ENCODE measurements at places on chromosomes 7 and 10.

DNA sequence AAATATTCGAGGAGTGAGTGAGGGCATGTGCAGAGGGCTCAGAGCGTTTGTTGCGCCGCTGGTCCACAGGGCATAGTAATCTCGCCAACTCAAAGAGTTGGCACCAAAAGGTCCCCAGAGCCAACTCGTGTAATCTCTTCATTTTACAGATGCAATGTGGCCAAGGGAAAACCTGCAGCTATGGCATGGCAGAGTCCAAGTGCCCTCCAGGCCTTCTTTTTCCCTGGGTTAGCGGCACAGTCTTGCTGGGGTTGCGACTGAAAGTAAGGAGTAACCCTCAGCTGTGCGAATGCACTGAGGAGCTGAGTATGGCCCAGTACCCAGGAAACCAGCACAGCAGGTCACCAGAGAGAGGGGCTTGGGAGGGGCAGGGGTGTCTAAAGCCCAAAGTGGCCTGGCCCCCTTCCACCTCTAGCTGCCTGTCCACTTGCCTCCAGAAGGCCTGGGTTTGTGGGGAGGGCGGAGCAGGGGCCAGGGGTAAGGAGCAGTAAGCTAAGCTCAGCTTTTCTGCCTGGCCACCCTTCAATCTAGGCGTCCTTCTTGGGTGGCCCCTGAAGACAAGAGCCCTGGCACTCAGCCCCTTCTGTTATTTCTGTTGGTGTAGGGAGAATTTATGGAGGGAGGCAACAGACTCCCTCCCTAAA lies 3.3 kb upstream of the GAD2 start:
- no peak for DNase-seq

- no peak for DNase-seq
Observed at GRCh38 chr7:29883462-29884398, 77.4 kb downstream of the WIPF3 start.

DNA sequence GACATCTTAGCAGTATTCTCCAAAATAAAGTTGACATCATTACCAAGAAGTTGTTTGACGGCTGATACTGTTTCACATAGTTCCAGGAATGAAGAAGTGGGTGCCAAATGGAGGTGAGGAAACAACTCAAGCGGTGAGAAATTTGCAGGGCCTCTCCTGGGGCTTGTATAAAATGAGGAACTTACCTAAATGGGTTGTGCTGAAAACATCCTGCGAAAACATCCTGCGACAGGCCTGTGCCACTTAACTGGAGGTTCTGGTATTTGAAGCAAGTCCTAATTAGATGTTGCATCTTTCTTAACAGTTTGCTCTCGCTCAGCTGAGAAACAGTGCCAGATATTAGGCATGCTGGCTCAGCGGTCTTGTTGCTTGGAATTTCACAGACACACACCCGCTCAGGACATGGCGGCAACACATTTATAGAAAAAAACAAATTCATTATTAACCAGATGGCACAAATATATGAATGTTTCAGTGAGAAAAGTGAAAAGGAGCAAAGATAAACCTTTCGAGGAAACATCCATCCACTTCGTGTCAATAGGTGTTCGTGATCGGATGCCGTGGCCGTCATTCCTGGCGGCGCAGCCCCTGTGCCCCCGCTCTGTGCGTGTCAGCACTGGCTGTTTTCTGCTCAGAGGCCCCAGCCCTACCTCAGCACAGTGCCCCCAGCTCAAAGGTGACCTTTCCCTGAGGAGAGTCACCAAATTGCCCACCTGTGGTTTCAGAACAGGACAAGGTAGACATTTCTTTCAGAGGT lies 48.1 kb downstream of the CDC123 start:
- no peak for DNase-seq

DNA sequence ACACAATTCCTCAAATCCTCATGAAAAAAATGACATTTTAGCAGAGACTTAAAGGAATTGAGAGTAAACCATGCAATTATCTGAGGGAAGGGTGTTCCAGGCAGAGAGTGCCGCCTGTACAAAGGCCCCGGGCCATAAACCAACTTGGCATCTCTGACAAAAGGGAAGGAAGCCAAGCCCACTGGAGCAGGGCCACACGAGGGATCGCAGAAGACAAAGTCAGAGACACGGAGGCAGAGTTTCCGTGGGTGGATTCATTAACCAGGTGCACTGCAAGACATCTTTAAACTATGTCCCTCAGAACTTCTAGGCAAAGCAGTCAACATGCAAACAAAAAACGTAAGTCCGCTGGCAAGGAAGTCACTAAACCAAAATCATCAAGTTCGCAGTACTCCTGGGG lies 92.0 kb downstream of the SFMBT2 start:
- DNase-seq, result no peak

GRCh38 chr10:128943111-128943510 lies 523.9 kb upstream of the MGMT start:
- DNase-seq, result no peak

DNA sequence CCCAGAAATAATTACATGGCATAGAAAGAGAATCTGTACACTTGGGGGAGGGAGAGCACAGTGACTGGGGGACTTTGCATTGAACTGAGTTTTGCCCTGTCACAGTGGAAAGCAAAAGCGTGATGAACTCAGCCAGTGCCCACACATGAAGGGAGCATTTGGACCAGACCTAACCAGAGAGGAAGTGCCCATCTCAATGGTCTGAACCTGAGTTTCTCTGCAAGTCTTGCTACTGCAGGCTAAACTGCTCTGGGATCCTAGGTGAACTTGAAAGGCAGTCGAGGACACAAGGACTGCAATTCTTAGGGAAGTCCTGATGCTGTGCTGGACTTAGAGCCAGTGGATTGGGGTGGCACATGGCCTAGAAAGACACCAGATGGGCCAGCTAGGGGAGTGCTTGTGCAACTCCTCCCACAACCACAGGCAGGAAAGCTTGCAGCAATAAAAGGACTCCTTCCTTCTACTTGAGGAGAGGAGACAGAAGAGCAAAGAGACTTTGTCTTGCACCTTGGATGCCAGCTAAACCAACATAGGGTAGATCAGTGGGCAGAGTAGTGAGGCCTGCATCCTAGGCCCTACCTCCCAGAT lies 259.0 kb downstream of the GRM8 start:
- no peak for DNase-seq

DNA sequence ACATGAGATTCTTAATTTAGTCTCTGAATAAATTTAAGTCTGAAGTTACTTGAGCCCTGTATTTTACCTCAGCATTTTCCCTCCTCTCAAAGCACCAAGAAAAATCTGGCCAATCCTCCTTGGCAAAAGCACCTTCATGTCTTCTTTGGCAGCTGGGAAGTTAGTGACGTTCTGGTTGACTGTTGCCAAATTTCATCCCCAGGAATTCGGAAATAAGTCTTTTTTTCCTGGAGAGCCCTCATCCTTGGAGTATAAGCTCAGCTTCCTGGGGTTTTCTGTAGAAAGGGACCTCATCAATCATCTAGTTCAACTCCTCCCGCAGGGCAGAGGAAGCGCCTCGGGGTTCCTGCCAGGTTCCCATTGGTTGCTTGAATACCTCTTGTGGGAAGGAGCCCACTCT lies 377.6 kb downstream of the PHTF2 start:
- no peak for DNase-seq

DNA sequence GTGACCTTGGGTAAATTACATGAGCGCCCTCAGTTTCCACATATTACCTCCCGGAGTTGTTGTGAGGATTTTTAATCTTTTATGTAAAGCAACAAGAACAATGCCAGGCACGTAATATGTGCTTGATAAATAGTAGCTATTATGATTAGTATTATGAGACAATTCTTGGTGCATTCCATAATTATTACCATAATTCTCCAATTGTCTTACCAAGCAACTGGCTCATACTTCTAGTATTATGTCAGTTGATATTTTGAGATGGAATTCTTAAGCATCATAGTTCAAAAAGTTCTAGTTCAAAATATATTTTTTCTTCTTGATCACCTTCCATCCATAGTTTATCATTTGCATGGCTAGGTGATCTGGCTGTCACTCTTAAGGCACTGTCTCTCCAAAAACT lies 259.0 kb downstream of the BBS9 start:
- no peak for DNase-seq

- no peak for DNase-seq
Observed at GRCh38 chr7:2880874-2881533, 36.9 kb upstream of the GNA12 start.

DNA sequence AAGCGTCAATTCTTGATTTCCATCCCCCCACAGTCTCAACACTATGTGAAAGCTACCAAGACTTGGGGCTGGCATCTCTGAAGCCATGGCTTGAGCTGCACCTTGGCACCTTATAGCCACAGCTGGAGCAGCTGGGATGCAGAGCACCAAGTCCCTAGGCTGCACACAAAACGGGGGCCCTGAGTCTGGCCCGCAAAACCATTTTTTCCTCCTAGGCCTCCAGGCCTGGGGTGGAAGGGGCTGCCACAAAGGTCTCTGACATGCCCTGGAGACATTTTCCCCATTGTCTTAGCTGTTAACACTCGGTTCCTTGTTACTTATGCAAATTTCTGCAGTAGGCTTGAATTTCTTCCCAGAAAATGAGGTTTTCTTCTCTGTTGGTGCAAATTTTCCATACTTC lies 89.8 kb upstream of the GNAI1 start:
- no peak for DNase-seq

GRCh38 chr10:79981450-79982361 lies 32.8 kb upstream of the SFTPD start:
- DNase-seq, result peak; percentile 53

DNA sequence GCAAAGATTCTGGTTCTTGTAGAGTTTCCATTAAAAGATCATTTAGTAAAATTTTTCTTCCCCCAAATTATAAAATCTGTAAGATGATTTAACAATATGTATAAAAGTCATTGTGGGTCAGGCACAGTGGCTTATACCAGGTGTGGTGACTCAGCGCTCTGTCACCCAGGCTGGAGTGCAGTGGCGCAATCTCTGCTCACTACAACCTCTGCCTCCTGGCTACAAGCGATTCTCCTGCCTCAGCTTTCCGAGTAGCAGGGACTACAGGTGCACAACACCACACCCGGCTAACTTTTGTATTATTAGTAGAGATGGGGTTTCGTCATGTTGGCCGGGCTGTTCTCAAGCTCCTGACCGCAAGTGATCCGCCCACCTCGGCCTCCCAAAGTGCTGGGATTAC lies 68.0 kb downstream of the SEPTIN14 start:
- peak; percentile 86 for DNase-seq

DNA sequence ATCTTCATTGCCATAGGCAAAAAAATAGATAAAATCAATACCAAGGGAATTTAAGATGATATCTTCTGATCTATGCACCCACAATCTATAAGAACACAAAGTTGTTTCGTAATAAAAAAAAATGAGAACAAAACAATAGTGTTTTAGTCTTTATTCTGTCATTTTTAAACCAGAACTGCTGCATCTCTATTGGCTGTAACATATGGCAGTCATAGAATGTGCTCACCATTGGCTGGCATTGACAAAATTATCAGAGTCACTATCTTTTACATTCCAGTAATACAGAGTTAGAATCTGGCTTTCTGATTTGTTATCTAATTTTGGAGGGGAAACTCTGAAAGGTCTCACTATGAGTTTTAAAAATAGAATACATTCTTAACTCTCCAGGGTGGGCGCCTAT lies 138.6 kb upstream of the CCDC6 start:
- no peak for DNase-seq

- no peak for DNase-seq
Observed at GRCh38 chr7:128855559-128855958, 7.1 kb upstream of the ATP6V1F start.

DNA sequence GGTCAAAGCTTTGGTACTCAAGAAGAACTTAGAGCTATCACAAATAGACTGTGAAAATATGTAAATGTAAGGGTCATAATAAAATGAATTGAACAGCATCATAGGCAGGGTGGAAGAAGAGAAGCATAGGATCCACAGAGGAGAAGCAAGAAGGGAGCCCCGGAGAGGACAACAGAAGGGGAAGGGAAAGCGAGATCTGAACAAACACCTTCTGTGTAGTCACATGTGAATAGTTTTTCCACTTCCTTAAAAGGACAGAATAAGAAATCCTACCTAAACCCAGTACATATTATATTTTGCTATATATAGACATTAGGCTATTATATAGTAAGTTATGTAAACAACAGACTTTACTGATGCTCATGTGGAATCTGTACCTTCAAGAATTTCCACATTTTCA lies 160.2 kb downstream of the DKK1 start:
- no peak for DNase-seq

DNA sequence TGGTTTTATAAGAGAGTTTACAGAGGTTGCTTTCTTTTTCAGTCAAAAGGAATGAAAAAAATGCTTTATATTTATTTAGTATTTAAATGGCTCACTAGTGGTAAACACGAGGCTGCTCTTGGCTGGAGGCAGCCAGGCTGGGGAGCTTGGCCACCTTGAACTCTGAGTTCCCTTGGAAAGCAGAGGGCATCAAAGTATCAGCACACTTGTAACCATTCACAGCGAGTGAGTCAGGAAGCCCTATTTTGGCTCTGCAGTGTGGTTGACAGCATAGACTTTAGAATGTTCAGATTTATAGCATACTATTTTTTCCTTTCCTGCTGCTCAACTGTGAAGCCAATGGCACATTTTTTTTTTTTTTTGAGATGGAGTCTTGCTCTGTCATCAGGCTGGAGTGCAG lies 51.6 kb downstream of the CYCS start:
- DNase-seq, result no peak

- no peak for DNase-seq
Observed at GRCh38 chr10:43607199-43607573, 948 bp downstream of the ZNF485 start.

GRCh38 chr7:50615519-50616080 lies 50.4 kb upstream of the DDC start:
- no peak for DNase-seq

DNA sequence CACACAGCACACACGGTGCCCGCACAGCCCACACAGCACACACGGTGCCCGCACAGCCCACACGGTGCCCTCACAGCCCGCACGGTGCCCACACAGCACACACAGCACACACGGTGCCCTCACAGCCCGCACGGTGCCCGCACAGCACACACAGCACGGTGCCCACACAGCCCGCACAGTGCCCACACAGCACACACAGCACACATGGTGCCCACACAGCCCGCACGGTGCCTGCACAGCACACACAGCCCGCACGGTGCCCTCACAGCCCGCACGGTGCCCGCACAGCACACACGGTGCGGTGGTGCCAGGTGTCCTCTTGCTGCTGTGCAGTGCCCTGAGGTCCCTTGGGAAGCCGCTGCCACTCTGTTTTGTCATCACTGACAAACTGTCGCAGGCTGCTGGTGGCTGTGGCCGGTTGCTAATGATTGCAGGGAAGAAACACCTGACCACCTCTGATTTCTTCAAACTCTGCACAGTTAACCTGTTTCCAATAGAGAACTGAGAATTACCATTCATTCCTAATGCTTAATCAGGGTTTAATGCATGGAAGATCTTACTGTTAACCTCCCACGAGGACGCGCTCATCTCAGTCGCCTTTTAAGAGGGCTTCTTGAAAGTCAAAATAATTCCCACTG lies 66.9 kb downstream of the GLRX3 start:
- no peak for DNase-seq

GRCh38 chr7:75856536-75856935 lies 22.3 kb upstream of the RHBDD2 start:
- DNase-seq, result no peak

DNA sequence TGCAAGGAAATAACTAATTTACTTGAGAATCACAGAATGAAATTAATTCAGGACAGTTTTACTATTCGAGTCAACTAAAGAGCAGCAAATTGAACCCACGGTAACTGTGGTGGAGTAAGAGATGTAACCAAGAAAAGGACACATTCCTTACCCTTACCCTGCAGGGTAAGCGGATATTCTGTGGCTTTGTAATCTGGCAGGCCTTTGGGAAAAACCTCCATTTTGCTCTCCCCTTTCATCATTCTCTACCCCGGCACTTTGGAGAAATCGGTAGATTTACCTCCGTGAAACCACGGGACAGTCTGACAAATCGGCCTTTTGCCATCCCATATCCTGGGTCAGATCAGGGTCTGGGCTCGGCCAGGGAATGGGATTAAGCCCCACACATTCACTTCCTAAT lies 18.4 kb downstream of the RCC1L start:
- no peak for DNase-seq

GRCh38 chr7:36390199-36391090 lies 783 bp downstream of the ANLN start:
- peak; percentile 85 for DNase-seq
